ENCODE measurements at places on chromosomes 6 and 20.

- DNase-seq, result no peak
Measured at GRCh38 chr6:15574486-15574885, 88.3 kb downstream of the DTNBP1 start.

DNA sequence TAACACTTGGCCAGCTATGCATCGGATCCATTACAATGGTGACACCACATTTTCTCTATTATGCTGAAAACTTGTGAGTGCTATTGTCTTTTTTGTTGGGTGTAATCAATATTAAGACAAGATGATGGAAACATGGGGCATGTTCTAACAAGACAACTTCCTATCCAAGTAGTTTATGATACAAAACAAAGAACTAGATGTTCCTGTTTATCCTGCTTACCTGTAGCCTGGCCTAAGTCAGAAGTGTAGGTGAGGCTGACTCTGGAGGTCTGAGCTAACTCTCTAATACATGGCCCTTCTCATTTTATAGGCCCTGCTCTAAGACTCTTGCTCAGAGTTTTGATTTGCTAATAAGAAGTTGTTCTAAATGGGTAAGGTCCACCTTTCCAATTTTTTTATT lies 242.4 kb upstream of the STXBP5 start:
- no peak for DNase-seq

DNA sequence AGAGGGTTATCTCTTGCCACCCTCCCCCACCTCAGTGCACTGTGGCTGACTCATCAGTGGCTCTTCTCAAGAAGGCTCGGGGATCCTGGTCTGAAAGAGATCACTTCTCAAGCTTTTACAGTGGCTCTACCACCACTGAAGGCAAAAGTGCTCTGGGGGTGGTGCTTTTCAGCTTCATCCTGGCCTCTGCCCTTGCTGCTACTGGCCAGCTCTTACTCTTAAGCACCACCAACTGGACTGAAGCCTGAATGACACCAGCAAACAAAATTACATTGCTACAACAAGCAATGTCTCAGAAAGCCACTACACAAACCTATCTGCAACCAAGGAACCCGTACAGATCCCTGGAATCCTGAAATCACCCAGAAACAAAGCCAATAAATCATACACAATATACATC lies 402.1 kb downstream of the EPHA7 start:
- DNase-seq, result no peak

GRCh38 chr20:20342066-20342465 lies 25.8 kb upstream of the INSM1 start:
- DNase-seq, result no peak

- no peak for DNase-seq
Measured at GRCh38 chr6:108543175-108543940, 17.4 kb upstream of the FOXO3 start.

GRCh38 chr20:31781945-31782344 lies 37.2 kb upstream of the MYLK2 start:
- no peak for DNase-seq

GRCh38 chr6:18314317-18314997 lies 50.1 kb upstream of the DEK start:
- no peak for DNase-seq

- no peak for DNase-seq
Measured at GRCh38 chr6:83711958-83712357, 3.1 kb upstream of the SNAP91 start.

All from HFF-Myc (cell line).